ENCODE measurements at places on chromosomes 7 and 10. TPM values are rescaled to one million over a fixed set of nuclear protein-coding genes. Genes with fewer than 3 reads are reported as not detected.

- no peaks in the 10 kb centered on the region for H3K4me1 ChIP-seq
- no peak overlapping the region for H3K27ac ChIP-seq
- H3K4me3 ChIP-seq = no peak overlapping the region
- DNase-seq = no peak
- H3K36me3 ChIP-seq = no peaks in the 10 kb centered on the region
Measured at GRCh38 chr7:40527723-40528122, 392.9 kb downstream of the SUGCT start.

DNA sequence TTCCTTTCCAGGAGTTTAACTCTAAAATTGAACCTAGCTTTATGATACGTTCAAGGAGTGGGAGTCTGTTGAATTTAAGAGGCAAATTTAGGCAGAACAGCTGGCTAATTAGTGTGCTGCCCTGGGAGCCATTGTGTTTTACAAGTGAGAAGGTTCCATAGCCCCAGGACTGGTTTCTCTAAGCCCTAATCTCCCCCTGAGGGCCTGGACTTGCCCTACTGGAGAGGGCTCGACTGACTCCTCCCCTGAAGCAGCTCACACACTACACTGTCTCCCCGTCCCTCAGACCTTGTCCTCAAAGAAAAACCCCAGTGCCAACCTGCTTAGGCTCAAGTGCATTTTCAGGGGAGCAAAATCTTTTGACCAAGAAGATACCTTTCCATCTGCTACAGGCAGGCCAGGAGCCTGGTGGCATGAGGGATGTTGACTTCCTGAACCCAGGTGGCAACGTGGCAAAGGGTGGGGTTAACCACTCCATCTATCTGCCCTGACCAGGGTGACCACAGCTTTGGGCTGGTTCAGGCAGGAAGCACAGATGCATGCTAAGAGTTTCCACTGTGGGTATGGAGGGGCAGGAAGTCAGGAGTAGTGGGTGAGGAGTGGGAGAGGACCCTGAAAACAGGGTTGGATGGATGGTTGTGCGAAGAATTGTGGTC is 68.9 kb upstream of the CARD11 start:
- H3K27ac ChIP-seq = peak overlapping the region; percentile 80
- H3K27me3 ChIP-seq = no peaks in the 10 kb centered on the region
- peaks cover 68% of the 10 kb centered on the region for H3K4me1 ChIP-seq

Gene CDC14C
- total RNA-seq = not detected

Gene HPS6
- 23.8 TPM for total RNA-seq

Gene PTPRZ1
- total RNA-seq = not detected

GRCh38 chr7:597348-598178 is 77.9 kb upstream of the PDGFA start:
- H3K27me3 ChIP-seq = no peaks in the 10 kb centered on the region
- H3K4me1 ChIP-seq = peaks cover 20% of the 10 kb centered on the region
- no peak overlapping the region for H3K27ac ChIP-seq
- peaks cover 16% of the 10 kb centered on the region for H3K36me3 ChIP-seq
- DNase-seq = no peak

Gene HOXA5
- total RNA-seq = not detected

DNA sequence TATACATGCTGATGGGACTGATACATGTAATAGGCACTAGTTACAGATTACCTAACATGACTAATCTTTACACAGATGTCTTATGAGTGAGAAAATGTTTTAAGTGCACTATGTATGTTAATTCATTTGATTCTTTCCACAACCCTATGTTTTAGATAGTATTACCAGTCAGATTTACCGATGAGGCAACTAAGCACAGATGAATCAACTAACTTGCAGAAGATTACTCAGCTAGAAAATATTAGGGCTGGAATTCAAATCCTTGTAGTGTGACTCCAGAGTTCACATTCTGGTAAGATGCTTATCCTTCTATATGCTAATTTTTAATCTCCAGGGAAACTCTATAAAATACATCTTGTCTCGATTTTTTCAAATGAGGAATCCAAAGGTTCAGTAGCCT is 964.9 kb downstream of the REEP3 start:
- no peaks in the 10 kb centered on the region for H3K4me1 ChIP-seq
- H3K27me3 ChIP-seq = no peaks in the 10 kb centered on the region
- no peaks in the 10 kb centered on the region for H3K36me3 ChIP-seq
- H3K4me3 ChIP-seq = no peak overlapping the region

GRCh38 chr10:89273680-89274079 is 22.1 kb upstream of the LIPA start:
- no peak for DNase-seq
- H3K27ac ChIP-seq = no peak overlapping the region
- H3K4me3 ChIP-seq = no peak overlapping the region
